ENCODE measurements at places on chromosomes 5 and 9.
A peak's percentile ranks its signal among the peaks of the same experiment; 100 is the strongest.

GRCh38 chr5:154476354-154477205, 1.4 kb downstream of the HAND1 start:
- no peak for DNase-seq

DNA sequence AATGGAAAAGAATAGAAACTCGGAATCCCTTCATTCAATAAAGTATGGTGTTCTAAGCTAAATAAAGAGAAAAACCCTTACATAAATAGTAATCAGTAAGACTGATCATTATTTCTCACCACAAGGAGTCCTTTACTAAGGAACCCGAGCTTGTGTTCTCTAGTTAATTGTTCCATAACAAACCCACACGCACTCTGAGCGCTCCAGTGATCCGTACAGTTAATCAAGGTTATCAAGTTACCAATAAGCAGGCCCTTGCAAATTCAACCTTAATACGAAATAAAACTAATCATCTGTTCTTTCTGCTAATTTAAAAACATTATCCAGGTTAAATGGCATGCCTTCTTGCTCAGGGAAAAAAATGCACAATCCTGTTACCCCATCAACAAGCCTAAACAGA, 224.4 kb downstream of the FRMD3 start:
- no peak for DNase-seq

- DNase-seq = peak; percentile 0
Measured at GRCh38 chr5:392431-392988, 50.5 kb upstream of the EXOC3 start.

DNA sequence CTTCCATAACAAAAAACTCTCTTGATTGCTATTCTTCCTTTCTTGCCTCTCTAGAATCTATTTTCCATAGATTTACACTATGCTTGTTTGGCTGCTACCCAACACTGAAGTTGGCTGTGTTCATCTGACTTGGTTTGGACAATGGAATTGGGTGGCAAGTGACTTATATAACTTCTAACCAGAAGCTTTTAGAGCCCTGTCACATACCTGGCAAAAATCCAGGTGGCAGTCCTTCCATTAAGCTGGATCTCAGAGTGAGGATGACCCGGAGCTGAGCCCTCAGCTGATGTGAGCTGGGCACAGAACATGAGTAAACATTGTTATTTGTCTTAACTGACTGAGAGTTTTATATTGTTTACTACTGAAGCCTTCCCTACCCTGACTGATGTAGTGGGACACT, 225.7 kb downstream of the TLR4 start:
- DNase-seq = no peak

- DNase-seq = no peak
Measured at GRCh38 chr9:99213197-99213596, 8.5 kb downstream of the ALG2 start.

GRCh38 chr5:172188893-172189692, 1.1 kb upstream of the STK10 start:
- DNase-seq = peak; percentile 61

DNA sequence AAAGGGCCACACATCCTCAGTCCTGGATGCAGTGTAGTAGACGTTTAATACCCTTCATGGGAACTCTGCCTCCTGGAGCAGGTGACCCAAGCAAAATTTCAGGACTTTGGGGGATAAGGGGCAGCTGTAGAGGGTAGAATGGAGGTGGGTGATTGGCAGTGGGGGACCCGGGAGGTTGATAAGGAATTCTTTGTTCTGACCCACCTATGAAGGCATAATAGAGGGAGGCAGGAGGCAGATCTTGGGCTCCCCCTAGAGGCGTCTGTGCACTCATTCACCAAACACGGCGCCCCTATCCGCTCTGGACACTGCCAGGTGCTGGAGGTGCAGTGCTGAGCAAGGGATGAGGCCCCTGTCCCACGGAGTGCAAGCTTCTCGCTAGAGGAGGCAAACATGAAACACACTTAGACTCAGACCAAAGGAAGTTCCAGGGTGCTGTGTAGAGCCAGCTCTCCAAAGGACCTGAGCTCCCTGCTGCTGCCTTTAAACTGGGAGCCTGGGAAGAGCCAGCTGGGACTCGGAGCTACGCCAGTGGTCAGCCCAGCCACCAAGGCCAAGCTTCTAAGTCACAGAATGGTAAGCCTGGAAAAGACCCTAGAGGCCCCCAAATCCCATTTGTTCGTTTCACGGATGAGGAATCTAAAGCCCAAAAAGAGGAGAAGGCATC, 7.7 kb downstream of the IL17B start:
- DNase-seq = peak; percentile 61

Data from cerebellar cortex (tissue), 1 donor.